AG08396 (cell line): ENCODE measurements at places on chromosomes 5 and 9.

- DNase-seq: no peak
Measured at GRCh38 chr5:61425918-61426317, 93.9 kb downstream of the ZSWIM6 start.

GRCh38 chr9:124808246-124808956 is 31.5 kb downstream of the OLFML2A start:
- no peak for DNase-seq

- DNase-seq: no peak
Measured at GRCh38 chr5:129216001-129216400, 121.5 kb downstream of the ISOC1 start.

GRCh38 chr5:87949676-87950631 is 318.7 kb downstream of the TMEM161B start:
- DNase-seq: no peak

GRCh38 chr5:50964746-50965653 is 298.6 kb downstream of the PARP8 start:
- DNase-seq: no peak

GRCh38 chr5:146461319-146461718 is 14.2 kb downstream of the TCERG1 start:
- no peak for DNase-seq

GRCh38 chr5:31531543-31531887 is 378 bp downstream of the DROSHA start:
- peak; percentile 47 for DNase-seq

DNA sequence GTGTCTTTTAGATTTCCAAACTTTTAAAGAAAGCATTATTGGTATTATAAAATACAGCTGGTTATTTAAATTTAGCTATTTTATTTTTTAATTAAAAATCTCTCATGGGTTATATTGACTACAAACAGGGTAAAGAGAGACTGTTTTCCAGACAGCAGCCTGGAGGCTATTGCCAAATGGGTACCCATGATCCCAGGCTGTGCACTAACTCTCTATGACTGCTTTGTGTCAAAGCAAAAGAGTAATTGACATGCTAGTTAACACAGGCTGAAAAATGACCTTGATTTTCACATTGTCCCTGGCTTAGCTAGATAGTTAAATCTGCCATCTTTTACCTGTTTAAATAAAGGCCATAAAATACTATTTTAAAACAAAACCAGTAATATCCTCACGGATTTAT is 589.7 kb downstream of the ANXA1 start:
- no peak for DNase-seq

DNA sequence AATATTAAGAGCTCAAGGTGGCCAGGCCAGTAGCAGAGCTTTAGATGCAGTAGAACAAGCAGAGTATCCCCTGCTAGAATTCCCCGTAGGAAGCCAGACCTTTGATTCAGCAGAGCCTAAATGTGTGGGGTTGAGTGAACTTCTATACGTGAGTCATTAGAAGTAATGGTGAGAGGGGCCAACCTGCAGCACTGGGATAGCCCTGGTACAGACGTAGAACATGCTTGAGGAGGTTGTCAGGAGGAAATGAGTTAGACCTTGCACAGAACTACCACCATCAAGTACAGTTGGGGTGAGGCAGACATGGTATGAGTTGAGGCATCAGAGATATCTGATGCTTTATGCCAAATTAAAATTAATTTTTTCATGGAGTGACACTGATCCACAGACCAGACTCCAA is 42.0 kb downstream of the PDCD1LG2 start:
- DNase-seq: no peak

DNA sequence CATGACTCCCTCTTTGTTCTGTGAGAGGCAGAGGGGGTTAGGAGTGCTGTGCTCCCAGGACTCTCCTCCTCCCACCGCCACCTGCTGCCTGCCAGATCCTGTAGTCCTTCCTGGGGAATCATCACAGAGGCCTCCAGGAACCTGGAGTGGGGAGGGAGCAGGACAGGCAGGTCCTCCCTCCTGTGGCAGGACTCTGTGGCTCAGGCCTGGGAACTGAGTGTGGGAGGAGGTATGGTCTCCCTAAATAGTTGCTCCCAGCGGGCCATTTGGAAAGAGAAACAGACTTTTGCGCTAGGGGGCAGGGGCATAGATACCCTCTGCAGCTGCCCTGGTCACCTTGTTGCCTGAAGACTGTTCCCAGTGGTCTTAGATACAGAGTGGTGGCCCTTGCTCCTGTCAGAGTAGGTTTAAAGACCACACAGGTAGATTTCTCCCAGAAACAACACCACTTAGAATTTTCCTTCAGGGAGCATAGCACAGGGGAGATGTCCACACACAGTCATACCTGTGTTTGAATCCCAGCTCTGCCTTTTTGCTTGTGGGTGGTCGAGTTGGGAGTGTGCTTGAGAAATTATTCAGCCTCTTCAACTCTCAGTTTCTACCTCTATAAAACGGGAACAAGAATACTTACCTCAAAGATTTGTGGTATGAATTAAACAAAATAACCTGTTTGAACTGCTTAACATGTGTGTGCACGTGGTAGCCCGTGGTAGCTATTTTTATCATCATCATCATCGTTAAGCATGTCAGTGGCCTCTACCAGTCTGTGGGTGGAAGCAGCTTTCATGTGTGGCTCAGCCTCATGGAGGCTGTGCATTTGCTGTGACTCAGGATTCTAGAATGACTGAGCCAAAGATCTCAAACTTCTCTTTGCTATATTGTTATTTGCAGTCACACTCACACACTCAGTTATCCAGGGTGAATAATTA is 55.8 kb downstream of the SLC22A5 start:
- peak; percentile 65 for DNase-seq

- DNase-seq: no peak
Measured at GRCh38 chr5:72126796-72127195, 19.5 kb downstream of the MAP1B start.

DNA sequence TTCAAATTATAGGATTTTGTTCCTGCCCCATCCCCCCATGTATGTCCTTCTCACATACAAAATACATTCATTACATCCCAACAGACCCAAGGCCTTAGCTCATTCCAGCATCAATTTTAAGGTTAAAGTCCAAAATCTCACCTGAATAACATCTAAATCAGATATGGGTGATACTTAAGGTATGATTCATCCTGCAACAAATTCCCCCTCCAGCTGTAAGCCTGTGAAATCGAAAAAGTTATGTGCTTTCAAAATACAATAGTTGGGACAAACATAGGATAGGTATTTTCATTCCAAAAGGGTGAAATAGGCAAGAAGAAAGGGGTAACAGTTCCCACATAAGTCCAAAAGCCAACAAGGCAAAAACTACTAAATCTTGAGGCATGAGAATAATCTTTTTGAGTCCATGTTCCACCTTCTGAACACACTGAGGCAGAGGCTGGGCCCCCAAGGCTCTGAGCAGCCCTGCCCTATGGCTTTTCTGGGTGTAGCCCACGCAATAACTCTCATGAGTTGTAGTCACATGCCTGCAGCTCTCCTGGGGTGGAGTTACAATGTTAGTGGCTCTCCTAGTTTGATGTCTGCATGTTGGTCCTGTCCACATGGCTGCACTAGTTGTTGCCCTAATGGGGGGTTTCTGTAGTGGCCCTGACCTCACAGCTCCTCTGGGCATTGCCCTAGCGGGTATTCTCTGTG is 243.9 kb upstream of the SMARCA2 start:
- no peak for DNase-seq

- no peak for DNase-seq
Measured at GRCh38 chr5:143373076-143373475, 30.4 kb downstream of the NR3C1 start.

DNA sequence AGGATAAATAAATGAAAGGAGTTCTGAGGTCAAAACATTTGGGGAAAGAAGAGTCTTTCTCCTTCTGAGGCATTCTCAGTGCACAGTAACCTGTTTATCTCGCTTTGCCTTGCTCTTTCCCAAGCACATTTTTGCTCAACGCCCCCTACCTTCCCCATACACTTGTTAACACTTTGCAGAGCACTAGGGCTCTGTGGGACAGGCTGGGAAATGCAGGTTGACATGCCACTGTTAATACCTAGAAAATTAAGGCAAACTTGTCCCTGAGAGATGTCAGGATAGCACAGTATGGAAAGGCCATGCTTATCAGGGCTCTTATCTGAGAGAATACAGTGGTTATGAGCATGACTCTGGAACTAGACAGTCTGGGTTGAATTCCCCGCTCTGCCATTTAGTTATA is 152.0 kb downstream of the DOCK8 start:
- DNase-seq: no peak

GRCh38 chr9:106035806-106036205 is 341.5 kb downstream of the TMEM38B start:
- no peak for DNase-seq

- no peak for DNase-seq
Measured at GRCh38 chr5:56622141-56622540, 193.2 kb upstream of the MAP3K1 start.

DNA sequence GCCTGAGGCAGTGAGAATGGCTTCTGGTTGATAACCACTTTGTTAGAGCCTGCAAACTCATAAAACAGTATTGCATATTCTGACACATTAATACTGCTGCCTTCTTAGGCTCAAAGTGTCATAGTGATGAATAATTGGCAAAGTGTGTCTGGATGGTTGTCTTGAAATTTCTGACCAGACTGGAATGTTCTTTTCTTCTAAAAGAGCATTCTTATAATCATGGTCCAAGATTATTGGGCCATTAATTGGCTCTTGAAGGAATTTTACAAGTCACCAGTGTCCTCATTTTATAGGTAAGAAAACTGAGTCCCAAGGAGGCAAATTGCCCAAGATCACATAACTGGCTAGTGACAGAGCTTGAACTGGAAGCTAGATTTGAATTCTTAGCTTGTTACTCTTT is 111.7 kb downstream of the PCSK1 start:
- no peak for DNase-seq

- DNase-seq: no peak
Measured at GRCh38 chr9:4866239-4866969, 73.7 kb downstream of the RCL1 start.

DNA sequence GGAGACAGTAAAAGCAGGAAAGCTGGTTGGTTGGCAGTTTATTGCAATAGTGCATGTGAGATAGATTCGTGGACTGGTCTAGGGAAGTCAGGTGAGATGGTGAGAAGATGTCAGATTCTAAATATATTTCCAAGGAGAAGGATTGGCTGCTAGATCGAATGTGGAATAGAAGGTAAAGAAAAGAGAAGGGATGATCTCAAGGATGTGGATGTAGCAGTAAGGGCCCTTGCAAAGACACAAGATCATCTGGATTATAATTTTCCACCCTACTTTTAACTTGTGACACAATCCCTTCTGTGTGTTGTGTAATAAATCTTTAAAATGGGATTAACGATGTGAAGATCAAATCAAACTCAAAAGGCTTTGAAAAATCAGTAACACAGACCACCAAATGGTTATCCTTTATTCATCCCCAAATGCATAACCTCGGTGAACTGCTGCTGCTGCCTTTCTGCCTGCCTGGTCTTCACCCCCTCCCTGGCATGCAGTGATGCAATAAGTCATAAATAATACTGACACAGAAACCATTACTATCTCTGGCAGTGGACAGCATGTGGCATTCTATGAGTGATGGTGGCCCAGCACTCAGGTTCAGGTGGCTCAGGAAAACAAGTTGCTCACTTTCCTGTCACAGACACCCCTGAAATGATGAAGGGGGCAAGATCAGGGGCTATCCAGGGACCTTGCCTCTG is 178.4 kb downstream of the FAM114A2 start:
- no peak for DNase-seq

DNA sequence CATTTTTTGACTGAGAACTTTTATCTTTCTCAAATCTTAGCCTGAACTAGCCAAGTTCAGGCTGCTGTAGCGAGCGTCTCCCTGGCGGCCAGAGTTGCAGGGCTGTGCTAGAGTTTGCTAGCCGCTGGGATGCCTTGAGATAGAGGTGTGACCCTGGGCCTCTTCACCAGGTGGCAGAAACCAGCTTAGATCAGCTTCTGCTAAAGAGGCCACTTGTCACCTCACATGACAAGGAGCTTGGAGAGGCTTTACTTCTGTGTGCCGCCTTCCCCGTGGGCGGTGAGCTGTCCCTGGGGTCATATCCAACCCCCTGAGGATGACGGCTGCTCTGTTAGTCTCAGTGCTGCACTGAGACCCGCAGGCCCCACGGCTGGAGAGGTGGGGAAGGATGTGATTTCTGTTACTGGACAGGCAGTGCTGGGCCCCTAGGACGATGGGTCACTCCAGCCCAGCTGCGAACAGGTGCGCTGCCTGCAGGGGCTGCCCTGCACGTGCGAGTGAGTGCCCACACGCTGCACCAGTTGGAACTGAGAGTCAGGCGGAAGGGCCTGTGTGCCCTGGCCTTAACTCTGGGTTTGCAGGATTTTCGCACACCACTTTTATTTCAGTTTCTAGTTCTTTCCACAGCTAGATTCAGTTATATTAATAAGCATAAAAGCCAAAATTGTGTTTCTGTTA is 63.8 kb downstream of the EHMT1 start:
- no peak for DNase-seq
